Upper lobe of right lung (tissue), 1 donor: ENCODE measurements at places on chromosomes 12 and 14.
A peak's percentile ranks its signal among the peaks of the same experiment; 100 is the strongest.

GRCh38 chr12:64801381-64801780, 23.1 kb upstream of the TBC1D30 start:
- H3K27me3 ChIP-seq = no peaks in the 10 kb centered on the region
- H3K36me3 ChIP-seq = no peaks in the 10 kb centered on the region
- H3K4me1 ChIP-seq = no peaks in the 10 kb centered on the region
- H3K27ac ChIP-seq = no peak overlapping the region
- no peak for DNase-seq
- H3K4me3 ChIP-seq = no peak overlapping the region

GRCh38 chr12:2187195-2187945, 134.6 kb downstream of the CACNA1C start:
- H3K36me3 ChIP-seq = no peaks in the 10 kb centered on the region
- DNase-seq = no peak
- H3K27ac ChIP-seq = no peak overlapping the region
- no peak overlapping the region for H3K4me3 ChIP-seq
- H3K4me1 ChIP-seq = peaks cover 10% of the 10 kb centered on the region

DNA sequence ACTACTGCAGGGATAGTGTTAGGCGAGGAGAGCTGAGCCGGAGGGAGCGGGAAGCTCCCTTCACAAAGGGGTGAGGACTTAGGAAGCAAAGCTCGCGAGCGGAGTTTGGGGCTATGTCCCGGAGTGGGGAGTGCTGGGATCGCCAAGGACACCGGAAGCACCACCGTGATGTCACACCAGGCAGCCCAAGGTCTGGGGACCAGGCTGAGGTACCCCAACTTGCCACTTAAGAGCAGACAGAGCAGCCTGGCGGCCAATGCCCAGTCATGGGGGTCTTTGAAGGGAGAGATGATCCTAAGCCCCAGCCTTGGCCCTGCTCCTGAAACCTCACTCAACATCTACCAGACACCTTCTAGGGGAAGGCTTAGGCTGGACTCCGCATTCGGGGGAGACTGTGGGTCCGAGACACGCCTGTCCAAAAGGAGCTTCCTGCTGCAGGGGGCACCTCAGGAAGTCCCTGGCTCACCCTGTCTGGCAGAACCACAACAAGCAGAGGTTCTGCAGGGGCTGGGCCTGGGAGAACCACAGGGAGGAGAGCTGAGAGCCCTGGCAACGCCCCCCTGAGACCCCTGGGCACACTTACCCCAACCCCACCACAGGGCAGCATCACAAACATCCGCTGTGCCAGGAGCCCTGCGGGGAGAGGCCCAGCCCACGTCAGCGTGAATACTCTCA, 17.8 kb downstream of the SLC48A1 start:
- H3K4me1 ChIP-seq = no peaks in the 10 kb centered on the region
- H3K36me3 ChIP-seq = peaks cover 98% of the 10 kb centered on the region
- DNase-seq = no peak
- no peaks in the 10 kb centered on the region for H3K27me3 ChIP-seq
- H3K27ac ChIP-seq = no peak overlapping the region
- H3K4me3 ChIP-seq = no peak overlapping the region

DNA sequence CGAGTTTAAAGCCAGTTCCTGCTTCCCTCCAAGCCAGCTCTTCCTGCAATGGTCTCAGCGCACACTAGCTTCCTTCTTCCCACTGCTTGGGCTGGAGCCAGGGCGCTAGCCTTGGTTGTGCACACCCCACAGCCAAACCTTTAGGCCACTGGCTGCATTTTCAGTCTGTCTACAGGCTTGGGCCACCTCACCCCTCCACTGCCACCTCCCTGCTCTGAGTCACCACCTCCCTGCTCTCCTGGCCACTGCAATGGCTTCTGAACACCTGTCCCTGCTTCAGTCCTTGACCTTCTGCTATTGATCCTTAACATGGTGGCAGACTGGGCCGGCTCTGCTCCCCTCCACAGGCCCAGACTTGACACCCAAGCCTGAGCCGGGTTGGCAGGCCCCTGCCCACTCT, 151.1 kb downstream of the RBM19 start:
- no peak overlapping the region for H3K4me3 ChIP-seq
- H3K27me3 ChIP-seq = no peaks in the 10 kb centered on the region
- H3K36me3 ChIP-seq = no peaks in the 10 kb centered on the region
- no peak for DNase-seq

DNA sequence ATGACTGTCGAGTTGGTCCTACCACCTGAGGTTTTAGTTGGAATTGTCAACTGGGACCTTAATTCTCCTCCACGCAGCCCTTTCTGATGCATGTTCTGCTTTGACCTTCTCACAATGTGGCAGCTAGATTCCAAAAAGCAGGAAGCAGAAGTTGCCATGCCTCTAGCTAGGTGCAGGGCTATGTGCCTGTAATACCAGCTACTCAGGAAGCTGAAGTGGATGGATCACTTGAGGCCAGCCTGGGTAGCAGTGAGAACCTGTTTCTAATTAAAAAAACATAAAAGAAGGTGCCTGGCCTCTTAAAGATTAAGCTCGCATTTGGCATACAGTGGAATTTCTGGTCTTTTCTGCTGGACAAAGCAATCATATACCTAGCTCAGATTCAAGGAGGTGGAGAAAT, 77.1 kb downstream of the FGD4 start:
- no peaks in the 10 kb centered on the region for H3K27me3 ChIP-seq
- no peaks in the 10 kb centered on the region for H3K36me3 ChIP-seq
- H3K4me3 ChIP-seq = no peak overlapping the region

DNA sequence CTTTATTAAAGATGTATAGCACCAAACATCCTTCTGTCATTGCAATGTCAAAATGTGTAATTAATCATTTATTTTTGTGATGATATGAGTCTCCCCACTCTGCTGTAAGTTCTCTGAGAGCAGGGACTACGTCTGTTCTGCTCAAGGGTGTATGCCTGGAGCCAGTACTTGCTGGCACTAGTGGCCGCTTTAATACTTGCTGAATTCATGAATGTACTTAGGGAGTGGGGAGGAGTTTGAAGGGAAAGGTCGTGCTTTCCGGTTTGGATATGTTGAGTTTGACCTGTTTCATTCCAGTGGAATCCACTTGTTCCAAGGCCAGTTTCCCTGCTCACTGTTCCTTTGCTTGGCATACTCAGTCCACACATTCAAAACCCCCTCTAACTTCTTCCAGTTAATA, 1.9 kb upstream of the DCAF5 start:
- no peaks in the 10 kb centered on the region for H3K27me3 ChIP-seq
- DNase-seq = no peak
- H3K27ac ChIP-seq = peak overlapping the region; percentile 5
- H3K36me3 ChIP-seq = no peaks in the 10 kb centered on the region
- H3K4me1 ChIP-seq = peaks cover 22% of the 10 kb centered on the region
- no peak overlapping the region for H3K4me3 ChIP-seq

DNA sequence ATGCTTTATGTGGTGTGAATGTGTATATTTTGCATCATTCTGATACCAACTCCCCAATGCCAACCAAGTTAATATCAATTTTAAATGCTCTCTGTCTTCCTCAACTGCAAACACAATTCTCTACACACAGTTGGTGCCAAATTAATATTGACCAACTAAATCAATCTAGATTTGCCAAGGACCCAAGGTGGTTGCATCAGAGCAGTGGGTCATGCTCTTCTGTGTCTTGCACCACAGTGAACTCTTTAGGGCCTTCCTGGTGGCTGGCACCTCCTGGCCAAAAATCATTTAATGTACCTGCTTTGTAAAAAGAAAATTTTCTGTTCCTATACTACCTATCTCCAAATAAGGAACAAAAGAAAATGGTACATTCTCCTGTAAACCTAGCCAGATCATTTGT, 14.1 kb downstream of the COQ10A start:
- peaks cover 98% of the 10 kb centered on the region for H3K36me3 ChIP-seq
- H3K4me3 ChIP-seq = no peak overlapping the region
- no peak for DNase-seq
- H3K27me3 ChIP-seq = no peaks in the 10 kb centered on the region
- H3K27ac ChIP-seq = no peak overlapping the region
- no peaks in the 10 kb centered on the region for H3K4me1 ChIP-seq
